ENCODE measurements at places on chromosomes 16 and 17.
A peak's percentile ranks its signal among the peaks of the same experiment; 100 is the strongest.

DNA sequence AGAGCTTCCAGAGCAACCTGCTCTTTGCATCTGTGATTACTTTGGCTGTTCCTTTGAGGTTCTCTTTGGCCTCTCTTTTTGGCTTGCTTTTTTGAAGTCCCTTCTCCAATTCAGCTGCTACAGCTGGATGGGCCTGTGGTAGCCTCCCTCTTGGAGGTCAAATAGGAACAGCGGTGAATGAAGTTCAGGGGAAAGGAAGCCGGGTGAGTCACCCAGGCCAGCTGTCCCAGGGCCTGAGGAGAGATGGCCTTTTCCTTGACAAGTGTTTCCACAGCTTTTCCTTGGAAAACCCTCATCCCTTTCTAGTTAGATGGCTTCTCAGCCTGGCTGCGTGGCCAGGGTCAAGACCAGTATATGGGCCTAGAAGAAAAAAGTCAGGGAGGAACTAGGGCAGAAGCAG lies 103.1 kb downstream of the STX8 start:
- no peak for DNase-seq

GRCh38 chr16:1460602-1461138 lies 14.2 kb downstream of the CLCN7 start:
- DNase-seq, result no peak

GRCh38 chr16:1408171-1408837 lies 6.2 kb downstream of the UNKL start:
- DNase-seq, result peak; percentile 93

DNA sequence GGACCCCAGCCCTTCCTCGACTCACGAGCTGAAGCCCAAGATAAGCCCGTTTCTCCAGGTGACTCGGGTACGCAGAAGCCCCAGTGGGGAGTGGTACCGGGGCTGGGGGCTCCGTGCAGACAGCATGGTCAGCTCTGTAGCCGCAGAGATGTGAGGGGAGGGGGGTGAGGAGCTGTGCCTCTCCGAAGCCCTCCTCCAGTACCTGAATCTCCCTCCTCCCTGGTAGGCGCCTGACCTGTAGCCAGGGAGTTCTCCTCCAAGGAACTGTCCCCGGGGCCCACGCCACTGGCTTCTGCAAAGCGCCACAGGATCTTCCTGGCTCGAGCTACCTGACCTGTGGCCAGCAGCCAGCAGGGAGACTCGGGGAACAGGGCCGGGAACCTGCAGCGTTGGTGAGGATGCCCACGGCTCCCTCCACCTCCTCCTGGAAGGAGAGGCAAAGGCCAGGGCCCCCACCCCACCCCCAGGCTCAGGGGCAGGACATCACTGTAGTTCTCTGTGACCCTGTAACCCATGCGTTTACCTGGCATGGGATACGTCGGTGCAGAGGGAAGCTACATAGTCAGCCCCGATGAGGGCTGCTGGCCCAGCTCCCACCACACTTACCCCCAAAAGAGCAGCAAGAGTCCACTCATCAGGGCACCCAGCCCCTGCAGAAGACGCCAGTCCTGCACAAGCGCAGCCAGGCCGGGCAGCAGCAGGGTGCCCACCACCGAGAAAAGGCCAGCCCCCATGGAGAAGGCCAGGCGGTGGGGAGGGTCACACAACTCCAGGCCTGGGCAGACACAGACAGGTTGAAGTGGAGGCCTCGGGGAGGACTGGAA lies 1.7 kb downstream of the SLC22A31 start:
- DNase-seq, result no peak

- DNase-seq, result no peak
Observed at GRCh38 chr17:33105911-33106310, 114.3 kb downstream of the SPACA3 start.
